ENCODE measurements at places on chromosomes 16 and 17.

DNA sequence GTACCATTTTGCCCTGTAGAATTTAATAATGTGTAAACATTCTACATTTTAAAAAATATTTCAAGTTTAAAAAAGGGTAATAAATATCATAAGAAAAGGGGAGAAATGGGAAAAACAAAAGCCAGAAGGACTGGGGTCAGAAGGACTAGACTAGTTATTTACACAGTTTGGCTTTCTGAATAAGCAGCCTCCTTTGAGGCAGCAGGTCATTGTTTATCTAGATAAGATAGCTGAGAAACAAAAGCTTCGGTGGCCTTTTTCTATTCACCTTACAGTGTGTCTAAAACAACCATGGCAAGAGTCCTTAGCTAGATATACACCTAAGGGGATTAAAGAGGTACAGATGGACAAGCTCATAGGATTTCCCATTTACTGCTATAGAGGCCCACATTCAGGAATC is 396.5 kb upstream of the PMFBP1 start:
- no peak for DNase-seq

DNA sequence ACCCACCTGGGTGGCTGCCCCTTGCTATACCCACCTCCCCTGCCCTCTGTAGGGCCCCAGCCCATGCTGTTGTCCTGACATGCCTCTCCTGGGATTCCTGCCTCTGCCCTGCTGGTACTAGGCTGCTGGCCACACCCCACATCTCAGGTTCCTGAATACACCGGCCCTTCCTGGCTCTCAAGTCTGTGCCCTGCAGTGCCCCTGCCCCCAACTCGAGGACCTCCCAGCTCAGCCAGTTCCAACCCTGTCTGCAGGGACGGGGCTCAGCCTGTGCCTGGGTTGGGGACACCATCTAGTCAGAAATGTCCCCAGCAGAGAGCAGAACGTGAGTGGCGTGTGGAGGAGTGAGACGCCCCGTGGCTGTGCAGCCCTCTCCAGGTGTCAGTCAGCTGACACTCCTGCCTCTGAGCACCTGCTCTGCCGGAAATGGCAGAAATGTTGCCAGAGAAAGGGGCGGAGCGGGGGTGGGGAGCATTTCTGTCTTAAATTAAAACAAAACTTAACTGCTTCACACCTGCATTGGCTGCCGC is 28.7 kb downstream of the ACSF3 start:
- peak; percentile 73 for DNase-seq

DNA sequence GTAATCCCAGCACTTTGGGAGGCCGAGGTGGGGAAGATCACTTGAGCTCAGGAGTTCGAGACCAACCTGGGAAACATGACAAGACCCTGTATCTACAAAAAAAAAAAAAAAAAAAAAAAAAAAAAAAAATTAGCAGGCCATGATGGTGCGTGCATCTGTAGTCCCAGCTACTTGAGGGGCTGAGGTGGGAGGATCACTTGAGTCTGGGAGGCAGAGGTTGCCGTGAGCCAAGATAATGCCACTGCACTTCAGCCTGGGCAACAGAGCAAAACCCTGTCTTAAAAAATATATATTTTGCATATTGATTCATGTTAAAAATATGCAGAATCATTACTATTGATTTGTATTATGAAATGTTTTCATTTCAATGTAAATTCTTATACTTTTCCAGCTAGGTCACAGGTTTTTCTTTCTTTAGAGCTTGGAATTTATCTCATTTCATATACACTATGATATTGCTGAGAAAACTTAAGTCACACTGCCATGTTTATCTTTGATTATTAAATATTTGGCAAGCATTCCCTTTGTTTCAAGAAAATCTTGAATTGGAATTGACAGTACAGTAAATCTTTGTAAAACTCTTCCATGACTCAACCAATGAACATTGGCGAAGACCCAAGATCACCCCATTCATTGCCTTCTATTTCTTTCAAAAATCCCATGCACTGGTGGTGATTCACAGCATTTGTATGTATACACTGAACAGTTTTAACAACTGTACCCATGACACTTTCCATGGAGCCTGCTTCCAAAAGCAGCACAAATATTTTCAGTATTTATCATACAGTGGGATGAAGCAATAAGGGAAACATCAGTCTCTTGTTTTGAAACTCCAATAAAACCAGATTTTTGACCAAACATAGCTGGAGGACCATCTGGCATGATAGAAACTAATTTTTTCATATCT is 83.5 kb upstream of the TNRC6A start:
- DNase-seq, result no peak

- DNase-seq, result no peak
Observed at GRCh38 chr16:71673582-71673973, 47.6 kb downstream of the MARVELD3 start.

GRCh38 chr17:14755002-14755401 is 454.1 kb downstream of the HS3ST3B1 start:
- no peak for DNase-seq

- DNase-seq, result no peak
Observed at GRCh38 chr16:14205666-14206065, 134.5 kb downstream of the MRTFB start.

GRCh38 chr17:76707985-76708807 is 2.6 kb downstream of the MXRA7 start:
- DNase-seq, result no peak

GRCh38 chr16:50083996-50084395 is 18.2 kb downstream of the HEATR3 start:
- no peak for DNase-seq

GRCh38 chr16:10637337-10638037 is 57.1 kb upstream of the EMP2 start:
- no peak for DNase-seq

- DNase-seq, result no peak
Observed at GRCh38 chr16:14180481-14180944, 109.4 kb downstream of the MRTFB start.

- DNase-seq, result no peak
Observed at GRCh38 chr16:3481696-3482658, 13.3 kb downstream of the C16orf90 start.

DNA sequence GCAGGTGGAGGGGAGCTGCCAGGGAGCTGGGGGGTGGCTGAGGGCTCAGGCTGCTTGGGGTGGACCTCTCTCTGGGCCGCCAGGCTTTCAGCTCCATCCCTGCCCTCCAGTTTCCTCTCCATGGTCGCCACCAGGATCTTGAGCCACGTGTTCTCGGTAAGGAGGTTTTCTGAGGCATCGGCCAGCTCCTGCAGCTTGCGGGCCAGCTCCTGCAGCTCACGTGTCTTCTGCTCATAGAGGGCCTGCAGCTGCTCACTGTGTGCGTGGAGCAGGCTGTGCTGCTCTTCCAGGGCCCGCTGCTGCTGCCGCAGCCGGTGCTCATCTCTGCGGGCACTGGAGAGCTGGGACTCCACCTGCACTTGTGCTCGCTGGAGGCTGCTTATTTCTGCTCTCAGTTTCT is 11.0 kb downstream of the SNN start:
- no peak for DNase-seq
